ENCODE measurements at places on chromosomes 7 and 10.

DNA sequence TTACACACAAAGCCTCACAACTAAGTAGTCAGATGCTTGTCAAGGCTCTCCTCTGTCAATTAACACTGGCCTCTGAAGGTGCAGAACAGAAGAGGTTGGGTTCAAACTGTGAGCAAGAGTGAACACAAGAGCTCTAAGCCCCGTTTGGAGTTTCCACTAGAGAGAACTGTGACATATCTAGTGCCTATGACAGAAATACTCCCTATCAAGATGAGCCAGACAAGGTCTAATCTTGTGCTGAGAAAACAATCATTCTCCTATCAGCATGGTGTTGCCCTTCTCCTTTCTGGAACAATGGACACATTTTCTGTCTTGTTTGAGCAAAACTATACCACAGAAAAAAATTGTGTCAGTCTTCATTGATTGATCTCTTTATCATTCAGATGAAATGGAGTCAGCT, 62.4 kb upstream of the CCDC71L start:
- no peak for DNase-seq

DNA sequence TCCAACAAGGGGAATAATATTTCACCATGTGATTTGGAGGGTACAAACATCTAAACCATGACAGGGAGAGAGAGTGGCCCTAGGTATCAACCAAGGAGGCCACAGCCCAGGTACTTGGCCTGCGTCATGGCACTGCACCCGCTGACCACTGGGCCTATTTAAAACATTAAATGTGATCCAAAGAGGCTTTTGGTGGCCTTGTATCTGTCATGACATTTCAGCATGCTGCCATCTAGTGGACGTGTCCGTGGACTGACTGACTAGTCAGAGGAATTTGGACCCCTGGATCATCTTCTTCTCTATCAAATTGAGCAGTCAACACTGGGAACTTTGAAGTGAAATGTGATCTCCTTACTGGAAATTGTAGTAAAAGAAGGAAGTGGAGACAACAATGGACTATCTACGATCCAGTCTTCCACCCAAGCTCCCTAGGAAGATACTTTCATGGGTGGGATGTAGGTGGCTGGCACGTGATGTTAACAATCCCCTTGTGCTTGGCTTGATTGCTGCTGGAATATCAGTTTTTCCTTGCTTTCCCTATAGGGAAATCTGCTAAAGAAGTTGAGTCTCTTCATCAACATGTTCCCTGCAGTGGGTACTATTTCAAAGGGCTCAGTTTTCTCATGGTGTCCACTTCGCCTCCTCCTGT, 24.6 kb upstream of the ITGA8 start:
- DNase-seq, result no peak

DNA sequence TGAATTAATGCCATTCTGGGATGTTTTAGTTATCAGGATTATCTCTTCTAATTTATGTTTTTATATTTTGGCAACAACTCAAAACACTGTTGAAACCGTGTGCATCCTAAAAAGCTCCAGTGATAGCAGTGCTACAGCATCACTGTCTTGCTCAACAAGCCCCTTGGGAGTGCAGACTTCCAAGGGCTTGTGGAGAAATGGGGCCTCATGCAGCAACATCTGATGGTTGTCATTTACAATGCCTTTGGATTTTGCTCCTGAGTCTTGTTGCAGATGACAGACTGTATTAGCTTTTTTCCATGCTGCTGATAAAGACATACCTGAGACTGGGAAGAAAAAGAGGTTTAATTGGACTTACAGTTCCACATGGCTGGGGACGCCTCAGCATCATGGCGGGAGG, 515.4 kb downstream of the NEBL start:
- no peak for DNase-seq

GRCh38 chr10:117736655-117737054, 194.1 kb downstream of the EMX2 start:
- no peak for DNase-seq

DNA sequence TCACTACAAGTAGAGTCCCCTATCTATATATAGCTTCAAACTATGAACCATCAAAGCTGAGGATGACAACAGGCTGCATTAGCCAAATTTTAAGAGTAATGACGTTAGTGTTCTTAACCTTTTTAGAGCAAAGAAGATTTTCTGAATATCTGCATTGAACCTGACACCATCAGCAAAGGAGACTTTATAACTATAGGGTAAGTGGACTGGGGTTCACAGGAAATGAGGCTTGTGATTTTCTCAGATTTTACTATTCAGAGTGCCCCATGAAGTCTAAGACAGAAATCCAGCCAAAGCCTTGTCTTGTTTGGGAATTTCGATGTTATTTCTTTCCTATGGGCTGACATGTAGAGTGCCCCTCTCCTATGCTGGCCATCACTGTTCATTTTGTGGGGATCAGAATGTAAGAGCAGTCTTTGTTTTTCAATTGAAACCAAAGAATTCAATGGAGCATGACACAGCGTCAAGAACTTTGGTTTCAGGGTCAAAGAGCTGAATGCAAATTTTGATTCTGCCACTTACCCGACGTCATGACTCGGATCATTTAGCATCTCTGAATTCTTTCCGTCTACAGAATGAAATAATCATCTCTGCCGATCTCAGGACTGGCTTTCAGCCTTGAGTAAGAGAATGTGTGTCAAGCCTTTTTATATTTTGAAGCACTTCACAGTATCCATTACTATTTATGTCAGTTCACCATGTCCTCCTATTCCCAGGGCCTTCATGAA, 52.7 kb downstream of the DENND11 start:
- DNase-seq, result peak; percentile 45

GRCh38 chr7:35037526-35038341, 449 bp upstream of the DPY19L1 start:
- DNase-seq, result no peak
